ENCODE measurements at places on chromosomes 13 and 19.

GRCh38 chr13:80141123-80141849 is 199.6 kb downstream of the SPRY2 start:
- no peak for DNase-seq

- no peak for DNase-seq
These were observed 9.9 kb upstream of the ZNF536 start for GRCh38 chr19:30362156-30362754.

- no peak for DNase-seq
These were observed 6.9 kb upstream of the CBY2 start for GRCh38 chr13:45695198-45695730.

- DNase-seq = no peak
These were observed 111.3 kb upstream of the EDNRB start for GRCh38 chr13:78029901-78030300.

DNA sequence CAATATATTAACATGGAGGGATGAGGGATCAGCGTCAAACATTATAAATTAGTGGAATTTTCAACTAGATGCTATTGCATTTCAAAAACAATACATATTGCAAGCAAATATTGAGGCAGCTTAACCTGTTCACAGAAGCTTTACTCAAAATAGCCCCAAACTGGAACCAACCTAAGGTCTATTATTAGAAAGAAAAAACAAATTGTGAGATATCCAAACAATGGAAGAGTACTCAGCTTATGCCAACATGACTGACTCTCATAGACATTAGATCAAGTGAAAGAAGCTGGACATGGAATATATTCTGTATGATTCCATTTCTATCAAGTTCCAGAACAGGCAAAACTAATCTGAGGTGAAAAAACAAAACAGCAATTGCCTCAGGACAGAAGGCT is 27.6 kb upstream of the NEK3 start:
- no peak for DNase-seq

GRCh38 chr13:44591316-44591715 is 15.2 kb upstream of the TSC22D1 start:
- no peak for DNase-seq

DNA sequence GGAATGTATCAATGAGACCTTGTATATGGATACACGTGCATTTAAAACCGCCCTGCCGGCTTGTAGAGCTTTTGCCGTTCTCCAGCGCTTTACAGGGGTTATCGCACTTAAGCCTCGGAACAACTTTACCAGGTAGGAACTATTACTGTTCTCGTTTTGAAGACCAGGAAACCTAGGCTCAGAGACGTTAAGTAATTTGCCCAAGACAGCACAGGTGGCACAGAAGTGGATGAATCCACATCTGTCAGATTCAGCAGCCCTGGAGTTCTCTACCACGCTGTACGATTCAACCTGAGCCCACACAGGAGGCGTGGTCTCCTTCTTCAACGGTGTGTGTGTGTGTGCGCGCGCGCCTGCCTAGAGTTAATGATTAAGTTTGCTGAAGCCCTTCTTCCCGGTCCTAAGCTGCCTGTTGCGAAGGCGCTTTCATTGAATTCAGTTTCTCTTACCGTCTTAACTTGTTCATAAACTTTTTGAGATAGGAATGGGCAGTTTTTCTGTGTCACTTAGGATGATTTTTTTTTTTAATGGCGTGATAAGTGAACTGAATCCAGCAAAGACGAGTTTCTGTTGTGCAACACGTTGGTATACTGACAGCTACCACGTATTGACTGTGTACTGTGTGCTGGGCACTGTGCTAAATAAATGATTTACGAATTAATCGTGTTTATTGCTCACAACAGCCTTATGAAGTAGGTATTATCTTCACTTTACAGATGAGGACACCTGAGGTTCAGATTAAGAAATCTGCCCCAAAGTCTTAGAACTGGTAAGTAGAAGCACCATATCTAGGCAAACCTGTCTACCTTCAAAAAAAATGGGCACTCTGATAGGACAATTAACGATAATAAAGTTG is 67.4 kb downstream of the KCNRG start:
- DNase-seq = peak; percentile 73

DNA sequence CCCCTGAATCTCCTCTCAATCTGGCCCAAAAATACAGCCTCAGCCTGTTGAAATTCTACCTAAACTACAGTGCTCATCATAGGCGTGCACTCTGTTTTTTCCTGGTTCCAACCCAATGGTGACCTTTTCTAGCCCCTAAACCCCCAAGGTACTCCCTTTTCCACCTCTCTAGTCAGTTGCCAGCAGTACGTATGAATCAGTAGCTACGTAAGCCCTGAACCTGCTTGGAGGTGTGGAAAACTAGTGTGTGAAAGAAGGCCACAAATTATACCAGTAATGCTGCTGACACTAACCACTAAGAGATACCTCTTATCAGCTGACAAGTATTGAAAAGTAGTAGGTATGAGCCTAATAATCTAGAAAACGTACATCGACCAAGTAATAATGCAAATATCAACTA is 60.9 kb downstream of the FOXO1 start:
- DNase-seq = no peak

DNA sequence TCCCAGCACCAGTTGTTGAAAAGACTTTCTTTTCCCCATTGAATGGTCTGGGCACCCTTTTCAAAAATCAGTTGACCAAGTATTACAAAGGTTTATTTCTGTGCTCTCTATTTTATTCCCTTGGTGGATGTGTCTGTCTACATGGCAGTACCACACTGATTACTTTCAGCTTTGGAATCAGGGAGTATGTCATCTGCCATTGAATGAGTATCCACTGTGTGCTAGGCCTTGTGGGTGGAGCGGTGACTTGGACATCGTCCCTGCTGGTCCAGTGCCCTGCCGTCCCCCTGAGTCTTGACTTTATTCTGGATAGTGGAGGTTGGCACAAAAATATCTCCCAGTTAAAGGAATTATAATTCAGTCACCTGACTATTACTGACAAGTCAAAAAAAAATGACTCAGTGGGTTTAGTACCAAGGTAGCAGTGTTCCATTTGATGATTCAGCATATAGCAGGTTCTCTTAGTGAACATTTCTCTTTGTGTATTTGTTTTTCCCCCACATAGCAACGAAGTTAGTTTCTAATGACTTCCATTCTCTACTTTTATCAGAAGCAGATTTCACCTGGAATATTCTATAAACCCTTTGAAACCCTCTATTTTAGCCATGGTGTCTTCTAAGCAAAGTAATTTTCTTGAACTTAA is 3.9 kb downstream of the UPF3A start:
- no peak for DNase-seq

GRCh38 chr13:81916461-81916860 is 1575.5 kb upstream of the SPRY2 start:
- DNase-seq = no peak

DNA sequence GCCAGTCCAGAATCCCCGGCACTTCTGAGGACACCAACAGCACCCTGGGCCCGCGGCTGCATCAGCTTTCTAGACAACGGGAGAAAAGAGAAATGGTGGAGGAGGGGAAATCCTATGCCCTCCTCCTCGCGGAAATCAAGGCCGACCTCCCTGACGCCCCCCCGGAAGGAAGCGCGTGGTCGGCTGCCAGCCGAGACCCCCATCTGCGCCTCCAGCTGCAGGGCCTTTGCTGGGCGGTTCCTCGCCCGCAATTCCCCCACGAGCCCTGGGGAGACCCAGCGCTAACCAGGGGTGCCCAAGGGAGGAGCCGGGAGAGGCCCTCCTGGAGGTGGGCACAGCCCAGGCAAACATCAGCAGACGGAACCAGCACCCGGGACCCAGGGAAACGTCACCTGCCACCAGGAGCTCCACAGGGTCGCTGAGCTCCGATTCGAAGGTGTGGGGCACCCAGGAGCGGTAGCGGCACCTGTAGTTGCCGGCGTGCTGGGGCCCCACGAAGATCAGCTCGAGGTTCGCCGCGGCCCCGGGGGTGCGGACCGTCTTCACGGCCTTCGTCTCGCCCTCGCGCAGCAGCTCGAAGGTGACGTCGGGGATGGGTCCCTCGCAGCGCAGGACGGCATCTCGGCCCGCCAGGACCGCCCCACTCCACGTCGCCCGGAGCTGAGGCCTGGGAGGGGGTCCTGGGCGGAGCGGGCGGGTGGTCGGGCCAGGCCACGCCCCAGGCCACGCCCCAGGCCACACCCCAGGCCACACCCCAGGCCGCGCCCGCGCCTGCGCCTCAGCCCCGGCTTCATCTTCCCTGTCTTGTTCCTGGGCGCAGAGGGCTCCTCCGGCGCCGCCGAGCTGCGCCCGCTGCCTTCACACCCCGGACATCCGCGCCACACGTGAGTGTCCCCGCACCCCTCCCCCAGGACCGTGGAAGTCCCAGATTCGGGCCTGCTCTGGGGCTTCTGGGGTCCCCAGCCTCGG is 6.0 kb downstream of the A1BG start:
- DNase-seq = peak; percentile 42

GRCh38 chr19:48122421-48122820 is 11.8 kb upstream of the PLA2G4C start:
- no peak for DNase-seq

DNA sequence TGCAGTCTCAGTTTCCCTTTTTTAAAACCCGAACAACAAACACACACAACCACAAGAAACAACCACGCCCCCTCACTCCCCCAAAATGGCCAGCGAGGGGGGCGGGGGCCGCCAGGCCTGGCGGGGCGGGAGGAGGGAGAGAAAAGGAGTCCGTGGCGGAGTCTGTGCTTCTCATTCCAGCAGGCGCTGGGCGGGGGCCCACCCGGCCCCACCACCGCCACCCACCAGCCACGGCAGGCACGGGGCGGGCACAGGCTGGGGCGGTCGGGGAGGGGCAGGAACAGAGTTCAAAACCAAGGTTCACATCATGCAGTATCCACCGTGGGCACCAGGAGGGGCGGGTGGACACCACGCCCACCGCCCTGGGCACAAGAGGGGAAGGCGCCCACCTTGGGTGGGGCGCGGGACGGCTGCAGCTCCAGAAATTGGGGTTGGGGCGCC is 12.9 kb downstream of the DPF1 start:
- DNase-seq = no peak

- no peak for DNase-seq
These were observed 20.3 kb downstream of the CKM start for GRCh38 chr19:45302416-45302815.

DNA sequence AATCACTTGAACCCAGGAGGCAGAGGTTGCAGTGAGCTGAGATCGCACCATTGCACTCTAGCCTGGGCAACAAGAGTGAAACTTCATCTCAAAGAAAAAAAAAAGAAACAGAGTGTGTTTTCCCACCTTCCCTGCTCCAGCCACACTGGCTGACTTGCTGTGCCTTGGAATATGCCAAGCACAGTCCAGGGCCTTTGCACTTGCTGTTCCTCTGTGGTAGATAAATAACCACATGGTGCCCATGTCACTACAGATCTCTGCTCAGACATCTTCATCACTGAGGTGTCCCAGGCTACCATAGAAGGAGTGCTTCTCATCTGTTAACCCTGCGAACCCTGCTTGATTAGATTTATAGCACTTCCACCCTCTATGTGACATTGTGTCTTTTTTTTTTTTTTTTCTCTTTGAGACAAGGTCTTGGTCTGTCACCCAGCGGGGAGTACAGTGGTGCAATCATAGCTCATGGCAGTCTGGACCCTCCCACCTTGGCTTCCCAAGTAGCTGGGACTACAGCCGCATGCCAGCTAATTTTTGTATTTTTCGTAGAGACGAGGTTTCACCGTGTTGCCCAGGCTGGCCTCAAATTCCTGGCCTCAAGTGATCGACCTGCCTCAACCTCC is 10.4 kb downstream of the SMARCA4 start:
- no peak for DNase-seq

DNA sequence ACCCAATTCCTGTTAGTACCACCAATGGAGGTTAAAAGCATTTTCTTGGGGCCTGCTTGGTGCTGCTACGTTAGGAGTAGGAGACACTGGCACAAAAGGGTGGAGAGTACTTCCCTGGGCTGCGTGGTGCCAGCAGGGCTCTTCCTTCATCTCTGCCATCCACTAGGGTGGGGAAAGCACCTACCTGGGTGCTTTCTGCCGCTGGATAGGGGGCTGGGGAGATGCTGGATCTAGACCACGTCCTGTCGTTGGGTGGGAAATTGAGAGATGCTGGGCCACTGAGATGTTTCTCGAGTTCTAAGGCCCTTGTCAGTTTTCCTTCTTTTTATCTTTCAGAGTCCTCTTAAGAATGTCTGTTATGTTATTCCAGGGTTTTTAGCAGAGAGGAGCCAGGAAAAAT is 6.7 kb upstream of the FCGBP start:
- DNase-seq = no peak

GRCh38 chr13:80297094-80297493 is 43.8 kb downstream of the SPRY2 start:
- DNase-seq = no peak

DNA sequence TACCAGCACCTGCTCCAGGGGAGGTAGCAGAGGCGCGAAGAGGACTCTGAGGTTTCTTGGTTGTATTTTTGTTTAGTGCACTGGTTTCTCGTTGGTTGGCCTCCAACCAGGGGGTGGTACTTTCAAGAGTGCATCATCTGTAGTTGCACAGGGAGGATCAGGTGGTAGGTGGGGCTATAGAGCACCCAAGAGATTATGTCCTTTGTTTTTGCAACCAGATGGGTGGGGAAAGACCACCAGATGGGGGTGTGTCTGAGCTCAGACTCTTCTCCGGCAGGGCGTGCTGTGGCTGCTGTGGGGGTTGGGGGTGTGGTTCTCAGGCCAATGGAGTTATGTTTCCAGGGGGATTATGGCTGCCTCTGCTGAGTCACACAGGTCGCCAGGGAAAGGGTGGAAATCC is 254.4 kb upstream of the KLF12 start:
- DNase-seq = no peak

GRCh38 chr13:50905256-50905655 is 4.3 kb upstream of the RNASEH2B start:
- no peak for DNase-seq

GRCh38 chr13:71118779-71119364 is 748.1 kb downstream of the DACH1 start:
- DNase-seq = no peak

GRCh38 chr19:813219-814151 is 8.3 kb downstream of the PLPPR3 start:
- DNase-seq = no peak

DNA sequence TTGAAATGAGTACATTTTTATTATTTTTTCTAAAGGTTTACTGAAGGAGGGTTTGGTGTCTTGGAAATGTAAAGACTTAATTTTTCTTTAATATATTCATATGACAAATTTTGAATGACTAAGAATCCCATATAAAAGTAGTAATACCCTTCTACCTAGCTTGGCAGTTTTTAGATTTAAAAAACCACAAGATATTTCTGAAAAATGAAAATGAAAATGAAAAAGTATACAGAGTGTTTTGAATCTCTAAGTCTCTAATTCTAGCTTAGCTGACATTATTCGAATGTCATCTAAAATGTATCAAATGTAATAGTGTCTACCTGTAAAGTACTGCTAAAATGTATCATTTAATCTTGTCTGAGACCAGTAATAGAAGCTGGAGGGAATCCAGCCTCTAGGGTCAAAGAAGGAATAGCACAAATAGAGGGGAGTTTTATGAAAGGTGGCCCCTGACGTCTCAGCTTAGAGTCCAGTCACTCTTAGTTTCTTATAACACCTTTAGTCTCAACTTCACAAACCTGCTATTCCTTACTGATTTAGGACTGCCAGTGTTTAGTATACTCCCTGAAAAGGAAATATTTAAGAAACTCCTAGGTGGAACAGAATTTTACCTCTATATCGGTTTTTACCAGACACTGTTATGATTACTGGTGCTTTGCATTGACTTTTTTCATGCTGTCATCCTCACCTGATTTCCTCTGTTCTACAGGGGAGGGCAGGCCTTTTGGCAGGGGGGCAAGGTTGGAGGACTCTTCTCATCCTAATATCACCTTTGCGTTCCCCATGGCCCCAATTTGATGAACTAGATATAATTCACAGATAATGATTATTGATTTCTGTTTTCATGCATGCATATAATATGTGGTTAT is 16.2 kb upstream of the MIR17HG start:
- DNase-seq = no peak

Measured in activated CD4-positive, alpha-beta T cell treated with anti-CD3 and anti-CD28 coated beads, Interleukin-2, amount 50 U/mL, for 24 hours (primary cell).